ENCODE measurements at places on chromosomes 11 and 22.

DNA sequence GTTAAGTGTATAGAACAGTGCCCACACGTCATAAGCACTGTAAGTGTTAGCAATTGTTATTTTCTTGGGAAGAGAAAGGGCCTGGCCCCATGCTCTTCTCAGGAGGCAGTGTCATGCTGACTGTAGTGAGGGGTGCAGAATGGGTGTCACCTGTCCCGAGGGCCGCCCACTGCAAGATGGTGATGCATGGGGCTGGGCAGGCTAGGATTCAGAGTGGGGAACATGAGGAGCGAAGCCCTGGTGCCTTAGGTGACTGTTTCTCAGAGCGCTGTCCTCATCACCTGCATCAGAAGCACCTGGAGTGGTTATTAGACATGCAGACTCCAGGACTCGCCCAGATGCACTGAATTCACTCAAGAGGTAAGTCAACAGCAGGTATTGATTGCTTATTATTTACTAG lies 101.0 kb upstream of the PARVA start:
- no peak for DNase-seq

DNA sequence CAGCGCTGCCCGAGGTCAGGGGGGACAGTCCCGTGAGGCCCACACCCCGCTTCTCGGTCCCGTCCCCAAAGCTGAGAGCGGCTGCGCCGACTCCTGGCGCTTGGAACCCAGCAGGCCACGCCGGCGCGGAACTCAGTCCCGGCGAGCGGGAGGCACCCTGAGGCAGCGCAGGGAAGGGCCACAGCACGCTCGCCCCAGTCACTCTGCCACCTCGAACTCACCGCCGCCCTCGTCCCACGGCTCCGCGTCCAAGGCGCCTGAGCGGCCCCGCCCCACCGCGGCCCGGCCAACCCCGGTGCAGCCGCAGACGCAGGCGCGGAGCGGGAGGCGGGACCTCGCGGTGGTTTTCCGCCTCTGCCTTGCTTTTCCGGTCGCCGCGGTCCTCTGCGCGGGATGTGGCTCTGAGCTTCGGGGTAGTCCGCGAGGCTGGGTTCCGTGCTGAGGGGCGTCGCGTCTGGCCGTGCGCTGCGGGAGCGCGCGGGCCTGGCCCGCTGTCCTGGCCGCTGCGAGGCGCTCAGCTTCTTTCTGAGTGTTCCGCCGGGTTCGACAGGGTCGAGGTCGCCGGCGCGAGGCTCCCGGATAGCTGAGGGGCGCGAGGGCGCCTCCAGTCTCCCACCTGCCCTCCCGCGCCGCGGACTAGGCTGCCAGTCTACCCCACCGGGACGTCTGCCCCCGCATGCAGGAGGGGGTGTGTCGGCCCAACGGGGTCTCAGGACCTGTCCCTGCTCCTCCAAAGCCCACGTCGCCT lies at the start of gene CDPF1:
TSS of gene CDPF1 (minus strand) at position 259 of the 748 bp plus-strand sequence. CDS start 2,009 bp downstream, outside the sequence.
- DNase-seq: peak; percentile 83

GRCh38 chr22:44206696-44207095 lies 26.0 kb downstream of the PARVG start:
- DNase-seq: no peak

- DNase-seq: no peak
Observed at GRCh38 chr11:6943131-6943530, 16.9 kb downstream of the ZNF215 start.

- no peak for DNase-seq
Observed at GRCh38 chr11:114296605-114297372, 590 bp downstream of the NNMT start.

DNA sequence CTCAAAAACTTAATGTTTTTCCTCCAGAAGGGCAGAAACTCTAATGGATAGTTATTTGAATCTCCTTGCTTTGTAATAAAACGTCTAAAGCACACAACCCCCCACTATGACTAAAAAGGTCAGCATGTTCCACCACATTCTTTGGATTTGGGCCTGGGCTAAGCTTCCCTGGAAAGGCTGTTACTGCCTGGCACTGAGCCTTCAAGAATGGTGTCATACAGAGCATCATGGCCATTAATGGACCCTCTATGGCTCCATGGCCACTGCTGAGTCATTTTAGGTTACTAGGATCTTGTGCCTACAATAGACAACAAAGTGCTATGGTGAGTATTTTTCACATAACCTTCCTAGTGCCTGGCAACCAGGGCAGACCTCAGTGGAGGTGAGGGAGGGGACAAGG lies 242.6 kb upstream of the FAT3 start:
- no peak for DNase-seq

- no peak for DNase-seq
Observed at GRCh38 chr11:122523846-122524805, 131.4 kb upstream of the UBASH3B start.

GRCh38 chr11:109747839-109748238 lies 325.8 kb downstream of the C11orf87 start:
- no peak for DNase-seq

DNA sequence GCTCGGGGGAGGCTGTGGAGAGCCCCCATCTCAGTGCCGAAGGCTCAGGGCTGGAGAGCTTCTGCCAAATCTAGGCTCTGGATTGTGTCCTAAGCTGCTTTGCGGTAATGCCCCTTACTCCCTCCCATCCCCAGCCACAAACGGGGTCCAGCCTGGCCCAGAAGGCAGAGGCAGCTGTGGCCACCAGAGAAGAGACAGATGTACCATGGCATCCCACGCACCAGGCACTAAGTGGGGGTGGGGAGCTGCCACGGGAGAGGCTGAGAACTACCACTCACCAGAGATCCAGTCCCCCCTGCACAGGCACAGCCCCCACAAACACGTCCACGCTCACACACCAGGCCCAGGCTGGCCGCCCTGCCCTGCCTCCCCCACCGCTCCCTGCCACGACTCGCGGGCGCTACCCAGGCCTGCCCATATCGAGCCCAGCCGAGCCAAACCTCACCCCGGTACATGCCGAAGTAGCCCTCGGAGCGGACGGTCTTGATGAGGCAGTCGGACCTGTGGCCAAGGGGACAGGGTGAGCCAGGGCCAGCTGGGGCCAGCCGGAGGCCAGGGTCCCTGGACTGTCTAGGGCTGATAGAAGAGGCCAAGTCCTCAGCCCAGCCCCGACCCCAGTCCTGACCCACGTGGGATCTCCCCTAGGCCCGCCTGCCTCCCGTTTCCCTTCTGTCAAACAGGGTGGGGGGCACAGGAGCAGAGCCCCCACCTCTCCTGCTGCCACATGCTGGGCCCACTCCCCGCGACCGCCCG lies 3.9 kb downstream of the SLC25A22 start:
- DNase-seq: no peak

GRCh38 chr11:28384418-28384817 lies 276.2 kb downstream of the METTL15 start:
- DNase-seq: no peak

GRCh38 chr11:35526370-35526792 lies 965 bp upstream of the PAMR1 start:
- no peak for DNase-seq

DNA sequence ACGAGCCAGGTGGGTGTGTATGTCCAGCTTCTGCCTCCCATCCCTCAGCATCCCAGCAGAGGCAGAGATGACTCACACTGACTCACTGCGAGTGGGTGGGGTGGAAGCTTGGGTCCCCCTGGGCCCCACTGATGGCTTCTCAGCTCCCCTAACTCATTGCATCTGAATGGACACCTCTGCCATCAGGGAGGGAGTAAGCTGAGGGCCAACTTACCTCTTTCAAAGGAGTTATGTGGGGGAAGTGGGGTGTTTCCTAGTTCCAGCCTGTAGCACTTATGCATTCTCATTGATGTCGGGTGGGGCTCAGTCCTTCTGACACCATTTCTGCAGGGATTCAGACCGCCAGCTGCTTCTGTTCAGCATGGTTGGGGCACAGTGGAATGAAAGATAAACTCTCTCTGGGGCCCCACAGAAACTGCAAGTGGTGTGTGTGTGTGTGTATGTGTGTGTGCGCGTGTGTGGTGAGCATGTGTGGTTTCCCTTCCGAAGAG lies 1425.8 kb downstream of the TBC1D22A start:
- DNase-seq: no peak

- DNase-seq: no peak
Observed at GRCh38 chr11:128737704-128738103, 43.8 kb downstream of the FLI1 start.

DNA sequence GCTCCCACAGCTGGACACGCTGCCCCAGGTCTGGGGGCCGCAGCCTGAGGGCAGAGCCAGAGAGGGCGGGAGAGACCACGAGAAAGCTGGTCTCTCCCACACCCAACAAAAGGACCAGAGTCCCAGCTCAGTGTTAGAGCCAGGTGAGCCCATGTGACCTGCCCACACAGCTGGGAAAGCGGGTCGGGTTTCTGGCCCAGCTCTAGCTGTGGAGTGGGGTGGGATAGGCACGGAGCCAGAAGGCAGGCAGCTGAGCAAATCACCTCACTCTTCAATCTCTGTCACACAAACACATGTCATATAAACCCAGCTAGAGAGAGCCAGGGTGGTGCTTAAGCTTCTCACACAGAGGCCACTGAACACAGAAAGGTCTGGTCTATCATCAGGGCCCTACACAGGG lies 7.8 kb upstream of the EIF3D start:
- DNase-seq: no peak

DNA sequence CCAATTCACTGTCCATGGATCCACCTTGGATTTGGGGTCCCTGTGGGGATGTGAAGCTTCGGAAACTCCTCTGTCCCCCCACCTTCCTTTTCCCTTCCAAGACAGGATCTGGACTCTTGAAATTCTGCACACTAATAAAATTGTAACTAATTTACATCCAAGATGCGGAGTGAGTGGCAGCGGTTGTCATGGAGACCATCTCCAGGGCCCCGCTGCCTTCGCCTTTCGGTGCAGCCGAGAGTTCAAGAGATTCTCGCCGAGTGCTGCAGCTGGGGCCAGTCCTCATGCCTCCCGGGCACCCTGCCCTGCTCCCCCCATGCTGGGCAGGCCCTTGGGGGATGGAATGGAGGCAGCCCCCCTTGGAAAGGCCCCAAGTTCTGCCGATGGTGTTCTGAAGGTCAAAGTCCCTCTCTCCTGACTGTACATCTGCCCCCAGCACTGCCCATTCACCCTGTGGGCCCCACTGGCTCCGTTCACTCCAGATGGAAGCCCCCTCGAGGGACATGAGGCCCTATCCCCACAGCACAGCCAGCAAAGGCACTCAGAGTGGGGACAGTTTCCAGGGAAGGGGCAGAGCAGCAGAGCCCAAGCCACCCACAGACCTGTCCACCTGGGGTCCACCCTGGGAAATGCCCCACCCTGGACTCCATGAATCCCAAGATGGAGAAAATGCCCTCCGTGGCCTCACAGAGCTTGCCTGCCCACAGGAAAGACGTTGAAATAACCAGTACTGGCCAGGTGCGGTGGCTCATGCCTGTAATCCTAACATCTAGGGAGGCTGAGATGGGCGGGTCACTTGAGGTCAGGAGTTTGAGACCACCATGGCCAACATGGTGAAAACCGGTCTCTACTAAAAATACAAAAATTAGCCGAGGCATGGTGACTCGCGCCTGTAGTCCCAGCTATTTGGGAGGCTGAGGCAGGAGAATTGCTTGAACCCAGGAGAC lies 25.9 kb downstream of the IGLL1 start:
- no peak for DNase-seq

DNA sequence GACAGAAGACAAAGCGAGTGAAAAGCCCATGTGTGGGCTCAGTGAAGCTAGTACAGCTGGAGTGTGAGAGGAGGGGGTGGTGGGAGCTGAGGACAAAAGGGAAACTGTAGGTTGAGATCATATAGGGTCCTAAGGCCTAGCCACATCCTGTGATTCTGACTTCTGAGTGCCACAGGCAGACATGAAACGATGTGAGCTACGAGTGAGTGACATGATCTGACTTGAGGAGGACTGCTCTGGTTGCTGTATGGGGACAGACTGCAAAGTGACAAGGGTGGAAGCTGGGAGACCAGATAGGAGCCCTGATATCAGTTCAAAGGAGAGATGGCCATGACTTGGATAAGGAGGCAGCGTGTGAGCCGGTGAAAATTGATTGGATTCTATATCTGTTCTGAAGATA lies 85.4 kb downstream of the MICAL2 start:
- no peak for DNase-seq

DNA sequence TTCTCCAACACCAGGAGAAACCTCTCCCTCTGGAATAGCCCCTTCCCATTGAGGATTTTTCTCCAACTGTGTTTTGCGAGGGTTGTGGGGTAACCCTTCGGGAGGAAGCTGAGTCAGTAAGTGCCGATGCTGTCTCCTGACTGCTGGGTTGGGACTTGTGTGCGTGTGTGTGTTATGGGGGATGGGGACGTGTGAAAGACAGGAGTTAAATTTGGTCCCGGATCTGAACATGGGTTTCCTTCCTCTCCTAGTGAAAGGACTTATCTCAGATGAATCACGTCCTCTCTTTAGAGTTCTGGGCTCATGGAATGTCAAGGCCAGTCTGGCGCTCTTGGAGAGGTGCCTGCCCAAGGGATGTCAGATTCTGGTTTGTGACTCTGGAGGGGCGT lies 33.3 kb downstream of the KIAA1671 start:
- no peak for DNase-seq

DNA sequence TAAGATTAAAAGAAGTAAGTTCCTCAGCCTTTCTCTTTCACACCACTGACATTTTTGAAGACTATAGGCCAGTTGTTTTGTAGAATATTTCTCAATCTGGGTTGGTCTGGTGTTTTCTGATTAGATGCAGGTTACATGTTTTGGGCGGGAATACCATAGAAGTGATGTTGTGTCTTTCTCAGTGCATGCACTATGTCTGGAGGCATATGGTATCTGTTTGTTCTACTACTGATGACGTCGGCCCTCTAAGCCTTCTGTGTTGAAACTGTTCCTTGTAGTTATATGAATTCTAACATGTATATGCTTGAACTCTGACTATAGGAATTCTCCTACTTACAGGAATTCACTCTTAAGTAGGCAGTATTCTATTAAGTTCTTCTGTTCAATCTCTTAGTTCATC lies 21.6 kb downstream of the ZFTA start:
- DNase-seq: no peak

- DNase-seq: no peak
Observed at GRCh38 chr11:3139086-3139440, 26.0 kb downstream of the OSBPL5 start.

- DNase-seq: no peak
Observed at GRCh38 chr11:11843211-11843621, 1.4 kb downstream of the USP47 start.

DNA sequence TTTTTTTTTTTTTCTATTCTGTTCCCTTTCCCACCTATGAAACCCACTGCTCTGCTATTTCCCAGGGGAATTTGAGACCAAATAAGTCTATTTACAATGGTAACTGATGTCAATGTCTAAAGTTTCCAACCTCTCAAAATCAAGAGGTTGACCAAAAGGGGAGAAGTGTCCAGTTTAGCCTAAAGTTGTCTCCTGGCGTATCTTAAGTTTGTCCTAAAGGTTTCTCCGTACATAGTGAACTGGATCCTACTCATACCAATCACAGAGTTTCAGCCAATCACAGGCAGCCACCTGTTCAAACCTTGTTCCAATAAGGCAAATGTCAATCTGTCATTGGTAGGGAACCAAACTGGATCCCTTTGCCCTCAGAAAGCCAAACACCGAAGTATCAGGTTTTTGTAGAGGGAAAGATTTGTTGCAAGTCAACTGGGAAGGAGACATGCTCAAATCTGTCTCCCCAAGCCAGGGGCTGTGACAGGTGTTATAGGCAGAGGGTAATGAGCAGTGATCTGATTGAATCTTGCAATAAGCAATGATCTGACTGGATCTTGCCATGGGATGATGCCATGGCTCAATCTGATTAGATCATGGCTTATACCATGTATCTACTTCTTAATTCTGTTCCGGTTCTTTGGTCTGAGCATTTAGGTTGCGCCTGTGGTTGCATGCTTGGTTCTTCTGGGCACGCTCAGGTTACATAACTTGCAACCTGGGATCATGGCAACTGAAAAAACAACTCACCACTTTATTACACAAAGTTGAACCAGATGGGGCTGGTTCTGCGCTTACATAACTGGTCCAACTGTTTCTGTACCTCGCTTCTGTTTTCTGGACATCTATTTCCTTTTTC lies 1.1 kb upstream of the VPS37C start:
- DNase-seq: peak; percentile 24

GRCh38 chr11:66240781-66241136 lies 27.7 kb upstream of the RAB1B start:
- DNase-seq: no peak

Measured in cerebellar nuclear complex (tissue), 1 donor.